Activated T-helper 17 cell treated with anti-CD3 and anti-CD28 coated beads, Interleukin-2, amount 50 U/mL, for 72 hours (primary cell): ENCODE measurements at places on chromosomes 3 and 15.

GRCh38 chr3:130606336-130606735 is 89.4 kb downstream of the COL6A6 start:
- H3K4me3 ChIP-seq, result no peak overlapping the region
- H3K4me1 ChIP-seq, result no peaks in the 10 kb centered on the region
- H3K27ac ChIP-seq, result no peak overlapping the region
- H3K36me3 ChIP-seq, result no peaks in the 10 kb centered on the region
- ATAC-seq, result no peak

GRCh38 chr3:186821429-186822387 is 15.4 kb upstream of the RFC4 start:
- peaks cover 4% of the 10 kb centered on the region for H3K27me3 ChIP-seq
- H3K4me1 ChIP-seq, result peaks cover 15% of the 10 kb centered on the region
- H3K36me3 ChIP-seq, result no peaks in the 10 kb centered on the region
- peak; percentile 37 for ATAC-seq

GRCh38 chr3:32819551-32820348 is 2.0 kb downstream of the TRIM71 start:
- peaks cover under 1% of the 10 kb centered on the region for H3K4me1 ChIP-seq
- no peak for ATAC-seq
- H3K27me3 ChIP-seq, result peaks cover 38% of the 10 kb centered on the region
- H3K4me3 ChIP-seq, result peak overlapping the region; percentile 59
- peaks cover 9% of the 10 kb centered on the region for H3K36me3 ChIP-seq

GRCh38 chr15:52078197-52078875 is 34.2 kb downstream of the BCL2L10 start:
- peaks cover 15% of the 10 kb centered on the region for H3K4me1 ChIP-seq
- H3K36me3 ChIP-seq, result no peaks in the 10 kb centered on the region
- H3K4me3 ChIP-seq, result no peak overlapping the region
- H3K27ac ChIP-seq, result no peak overlapping the region
- ATAC-seq, result no peak
- H3K27me3 ChIP-seq, result no peaks in the 10 kb centered on the region

- peaks cover 5% of the 10 kb centered on the region for H3K27me3 ChIP-seq
- peak overlapping the region; percentile 91 for H3K27ac ChIP-seq
- peak; percentile 63 for ATAC-seq
- H3K4me1 ChIP-seq, result peaks cover 25% of the 10 kb centered on the region
These were observed 222.0 kb downstream of the STT3B start for GRCh38 chr3:31754575-31755278.

- ATAC-seq, result no peak
- H3K27ac ChIP-seq, result no peak overlapping the region
- H3K36me3 ChIP-seq, result peaks cover 87% of the 10 kb centered on the region
- no peak overlapping the region for H3K4me3 ChIP-seq
- H3K27me3 ChIP-seq, result no peaks in the 10 kb centered on the region
These were observed 18.6 kb downstream of the DNAJC19 start for GRCh38 chr3:180970931-180971330.

GRCh38 chr3:101531473-101532086 is 18.6 kb upstream of the SENP7 start:
- peak overlapping the region; percentile 21 for H3K4me3 ChIP-seq
- H3K36me3 ChIP-seq, result no peaks in the 10 kb centered on the region
- peak; percentile 98 for ATAC-seq
- H3K27ac ChIP-seq, result peak overlapping the region; percentile 9
- H3K4me1 ChIP-seq, result peaks cover 33% of the 10 kb centered on the region
- H3K27me3 ChIP-seq, result no peaks in the 10 kb centered on the region

DNA sequence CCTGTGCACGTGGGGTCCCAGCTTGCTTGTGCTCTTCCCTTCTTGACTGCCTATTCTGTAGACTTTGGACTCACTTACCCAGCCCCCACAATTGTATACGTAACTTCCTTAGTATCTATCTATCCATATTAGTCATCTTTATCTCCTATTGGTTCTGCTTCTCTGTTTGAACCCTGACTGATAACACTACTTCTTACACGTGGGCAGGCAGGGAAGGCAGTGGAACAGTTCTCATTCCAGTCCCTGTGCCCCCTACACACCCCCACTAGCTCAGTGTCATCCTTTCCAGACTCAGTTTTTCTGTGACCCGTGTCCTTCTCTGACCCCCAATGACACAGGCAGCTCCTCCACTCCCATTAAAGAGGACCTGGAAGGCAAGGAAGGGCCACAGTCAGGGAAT is 74.2 kb upstream of the FBN1 start:
- no peak overlapping the region for H3K4me3 ChIP-seq
- ATAC-seq, result peak; percentile 26
- no peak overlapping the region for H3K27ac ChIP-seq
- H3K27me3 ChIP-seq, result no peaks in the 10 kb centered on the region
- peaks cover 12% of the 10 kb centered on the region for H3K36me3 ChIP-seq

DNA sequence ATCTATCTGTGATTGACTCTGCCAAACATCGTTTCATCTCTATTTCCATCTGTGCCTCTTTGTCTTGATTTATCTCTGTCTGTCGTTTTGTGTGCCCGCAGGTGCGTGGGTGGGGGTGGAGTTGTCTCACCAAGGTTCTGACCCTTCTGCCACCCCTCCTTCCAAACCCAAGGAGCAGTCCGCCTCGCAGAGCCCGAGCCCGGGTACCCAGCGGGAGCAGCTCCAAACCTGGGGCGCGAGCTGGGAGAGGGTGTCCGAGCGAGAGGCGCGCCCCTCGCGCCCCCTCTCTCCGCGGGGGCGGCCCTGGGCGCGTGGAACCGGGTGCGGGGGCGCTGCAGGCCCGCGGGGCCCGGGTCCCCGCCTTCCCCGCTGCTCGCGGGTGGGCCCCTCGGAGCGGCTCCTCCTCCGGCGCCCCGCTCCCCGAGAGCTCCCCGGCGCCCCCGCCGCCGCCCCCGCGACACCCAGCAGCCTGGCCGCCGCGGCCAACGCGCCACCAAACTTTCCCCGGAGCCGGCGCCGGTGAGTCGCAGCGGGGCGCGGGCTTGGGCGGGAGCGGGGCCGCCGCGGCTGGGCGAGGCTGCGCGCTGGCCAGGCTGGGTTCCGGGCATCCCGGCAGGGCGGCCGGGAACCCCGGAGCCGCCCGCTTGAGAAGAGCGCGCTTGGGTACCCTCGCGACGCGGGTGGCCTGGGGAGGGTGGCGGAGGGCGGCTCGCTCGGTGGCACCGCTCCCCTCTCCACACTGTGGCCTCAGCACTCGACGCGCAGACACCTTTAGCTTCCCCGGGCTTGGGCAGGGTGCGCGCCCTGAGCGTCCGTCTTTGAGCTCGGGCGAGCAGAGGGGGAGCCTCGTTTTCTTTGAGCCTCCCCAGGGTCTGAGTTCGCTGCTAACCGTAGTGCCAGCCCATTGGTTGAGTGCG is at the start of gene HRH1:
Gene HRH1 (plus strand): TSS at position 458 of the 917 bp plus-strand sequence. CDS start 104,545 bp downstream, outside the sequence.
- no peaks in the 10 kb centered on the region for H3K4me1 ChIP-seq
- no peaks in the 10 kb centered on the region for H3K36me3 ChIP-seq
- H3K27ac ChIP-seq, result no peak within 1 kb of the TSS
- ATAC-seq, result peak; percentile 19

DNA sequence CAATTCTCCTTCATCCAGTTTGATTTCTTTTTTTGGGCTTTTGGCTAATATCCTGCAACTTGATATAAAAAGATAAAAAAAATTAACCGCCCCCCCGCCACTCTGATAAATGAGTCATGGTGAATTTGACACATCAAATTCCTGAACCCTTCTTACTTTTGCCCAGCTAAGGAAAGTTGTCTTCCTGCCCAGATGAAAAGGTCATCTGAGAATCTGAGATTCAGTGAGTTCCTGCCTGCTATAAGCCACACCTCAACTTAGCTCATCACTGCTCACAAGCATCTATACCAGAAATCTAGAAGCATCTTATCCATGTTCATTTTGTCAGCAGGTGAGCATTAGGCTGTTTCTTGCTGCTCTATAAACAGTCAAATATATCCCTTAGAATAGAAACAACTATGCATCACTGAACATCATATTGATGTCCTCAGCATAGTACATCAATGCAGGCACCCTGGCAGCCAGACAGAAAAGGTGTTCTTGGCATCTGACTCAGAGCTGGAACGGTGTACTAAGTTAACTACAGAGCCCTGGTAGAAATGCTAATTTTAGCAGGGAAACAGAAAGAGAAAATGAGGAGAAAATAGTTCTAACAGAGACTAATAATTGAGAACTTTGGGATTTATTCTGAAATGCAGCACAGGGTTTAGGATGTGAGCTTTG is 77.1 kb downstream of the SEMA6D start:
- no peaks in the 10 kb centered on the region for H3K4me1 ChIP-seq
- no peak for ATAC-seq
- peaks cover 14% of the 10 kb centered on the region for H3K27me3 ChIP-seq
